ENCODE measurements at places on chromosomes 3 and 15. TPM values are rescaled to one million over a fixed set of nuclear protein-coding genes. Genes with fewer than 3 reads are reported as not detected.

NR1I2 gene
- not detected for total RNA-seq

- no peak for DNase-seq
Measured at GRCh38 chr3:64385277-64385676, 160.0 kb upstream of the PRICKLE2 start.

- DNase-seq: peak; percentile 47
Measured at GRCh38 chr3:120098710-120099109, 4.5 kb upstream of the GSK3B start.

ANKRD28 gene
- 32.4 TPM for total RNA-seq

- no peak for DNase-seq
Measured at GRCh38 chr15:89335298-89336041, 846 bp upstream of the POLG start.

GRCh38 chr3:185677146-185677829, 91.2 kb downstream of the SENP2 start:
- peak; percentile 96 for DNase-seq

DNA sequence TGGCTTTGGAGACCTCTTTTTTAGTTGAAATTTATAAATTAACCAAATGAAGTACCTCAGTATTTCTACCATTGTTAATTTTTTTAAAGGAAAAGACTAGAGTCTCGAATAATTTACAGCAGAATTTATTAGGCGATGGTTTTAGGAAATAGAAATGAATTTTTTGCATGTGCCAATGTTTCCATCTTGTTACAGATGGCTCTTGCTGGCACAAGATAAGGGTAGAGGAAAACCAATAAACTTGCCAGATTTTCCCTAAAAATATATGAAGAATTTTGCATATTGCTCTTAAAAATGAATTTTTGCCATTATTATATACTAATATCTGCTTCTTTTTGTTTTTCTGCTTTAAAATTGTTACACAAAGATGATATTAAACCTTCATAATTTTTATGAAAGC, 380.7 kb downstream of the NLGN1 start:
- no peak for DNase-seq

PTH1R gene
- total RNA-seq: not detected

- no peak for DNase-seq
Measured at GRCh38 chr15:79089331-79089889, 1.2 kb downstream of the RASGRF1 start.

GRCh38 chr3:131688370-131688769, 185.6 kb upstream of the MRPL3 start:
- peak; percentile 81 for DNase-seq

CYP8B1 gene
- total RNA-seq: not detected

NDUFB5 gene
- 70.0 TPM for total RNA-seq

CTDSPL gene
- total RNA-seq: 54.7 TPM

MUC4 gene
- total RNA-seq: not detected

GRCh38 chr3:13027154-13027553, 46.1 kb downstream of the IQSEC1 start:
- DNase-seq: no peak

DNA sequence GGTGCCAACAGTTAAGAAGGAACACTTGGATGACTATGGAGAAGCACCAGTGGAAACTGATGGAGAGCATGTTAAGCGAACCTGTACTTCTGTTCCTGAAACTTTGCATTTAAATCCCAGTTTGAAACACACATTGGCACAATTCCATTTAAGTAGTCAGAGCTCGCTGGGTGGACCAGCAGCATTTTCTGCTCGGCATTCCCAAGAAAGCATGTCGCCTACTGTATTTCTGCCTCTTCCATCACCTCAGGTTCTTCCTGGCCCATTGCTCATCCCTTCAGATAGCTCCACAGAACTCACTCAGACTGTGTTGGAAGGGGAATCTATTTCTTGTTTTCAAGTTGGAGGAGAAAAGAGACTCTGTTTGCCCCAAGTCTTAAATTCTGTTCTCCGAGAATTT, 3.0 kb downstream of the SKIL start:
- no peak for DNase-seq

DNA sequence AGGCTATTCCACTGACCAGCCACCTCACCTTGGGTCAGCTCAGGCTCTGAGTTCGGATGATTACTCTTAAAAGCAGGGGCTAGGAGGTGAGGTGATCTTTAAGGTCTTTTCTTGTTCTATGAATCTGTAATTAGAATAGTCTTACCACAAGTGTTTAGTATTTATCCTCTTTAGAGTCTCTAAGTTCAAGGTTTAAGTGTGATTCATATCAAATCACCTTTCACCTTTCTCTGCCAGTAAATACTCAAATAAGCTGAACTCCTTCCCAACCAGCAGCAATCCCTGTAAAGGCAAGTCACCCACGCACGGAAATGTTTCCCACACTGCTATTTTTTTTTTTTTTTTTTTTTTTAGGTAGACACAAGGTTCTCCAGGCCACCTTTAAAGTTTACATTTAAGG, 14.5 kb upstream of the TMEM44 start:
- DNase-seq: no peak

DNA sequence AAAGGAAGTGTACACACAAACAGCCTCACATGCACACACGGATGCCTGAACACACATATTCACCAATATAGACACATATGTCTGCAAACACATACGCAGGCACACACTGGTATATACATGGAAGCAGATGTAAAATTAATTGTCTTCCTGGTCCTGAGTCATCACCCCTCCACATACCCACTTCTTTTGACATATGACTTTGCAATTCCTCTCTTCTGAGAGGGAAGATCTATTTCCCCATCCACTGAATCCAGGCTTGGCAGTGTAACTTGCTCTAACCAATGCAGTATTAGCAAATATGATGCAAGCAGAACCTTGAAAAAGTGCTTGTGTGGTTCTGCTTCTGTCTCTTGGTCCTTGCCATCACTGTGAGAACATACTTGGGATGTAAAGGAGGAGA, 76.8 kb upstream of the HRH1 start:
- DNase-seq: peak; percentile 33

DNA sequence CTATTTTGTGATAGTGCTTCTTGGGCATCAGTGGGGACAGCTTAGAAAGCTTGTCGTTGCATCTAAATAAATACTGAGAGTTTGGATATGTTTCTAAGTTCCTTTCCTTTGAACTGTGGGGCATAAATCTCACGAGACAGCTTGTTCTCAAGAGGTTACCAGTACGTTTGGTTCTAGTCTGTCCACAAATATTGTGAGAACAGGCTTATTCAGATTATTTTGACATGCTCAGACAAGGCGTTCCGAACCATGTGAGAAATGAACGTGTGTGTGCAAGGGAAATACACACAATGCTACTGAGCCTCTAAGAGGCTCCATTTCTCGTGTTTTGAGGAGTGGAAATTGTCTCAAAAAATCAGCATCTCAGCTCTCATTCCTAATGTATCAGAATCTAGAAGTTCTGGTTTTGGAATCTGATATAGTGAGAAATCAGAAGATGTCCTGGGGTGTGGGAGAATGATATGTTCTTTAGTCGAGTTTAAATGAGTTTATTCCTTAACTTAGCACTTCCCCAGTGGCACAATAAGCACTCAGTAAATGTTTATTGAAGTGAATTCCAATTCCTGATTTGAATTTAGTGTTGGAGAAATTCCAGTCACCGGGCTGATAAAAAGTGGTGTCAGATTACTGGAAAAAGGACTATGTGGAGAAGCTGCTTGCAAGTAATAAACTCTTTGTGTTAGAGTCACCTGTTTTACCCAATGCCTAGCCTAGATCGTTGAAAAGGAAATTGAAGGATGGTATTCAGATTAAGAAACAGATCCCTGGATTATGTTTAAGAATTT, 481.5 kb downstream of the LPP start:
- DNase-seq: peak; percentile 74

DNA sequence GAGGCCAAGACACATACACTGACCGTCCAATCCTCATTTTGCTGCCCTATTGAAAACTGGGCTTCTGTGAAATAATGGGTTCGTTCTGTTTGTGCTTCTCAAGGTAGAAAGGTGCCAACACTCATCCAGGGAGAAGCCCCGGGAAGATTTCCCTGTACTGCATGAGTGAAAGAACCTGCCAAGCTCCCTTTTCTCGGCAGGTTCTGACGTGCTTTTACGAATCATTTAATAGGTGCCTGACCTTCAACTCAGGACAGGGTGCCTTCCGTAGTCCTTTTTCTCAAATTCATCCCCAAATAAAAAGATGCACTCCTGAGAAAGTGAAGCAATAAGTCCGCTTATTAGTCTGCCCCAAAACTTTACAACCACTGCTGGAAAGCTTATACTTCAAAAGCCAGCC, 64.2 kb downstream of the B3GNT5 start:
- no peak for DNase-seq

SCG3 gene
- not detected for total RNA-seq

EPHB3 gene
- total RNA-seq: 10.8 TPM

ZNF385D gene
- 1.7 TPM for total RNA-seq

DNA sequence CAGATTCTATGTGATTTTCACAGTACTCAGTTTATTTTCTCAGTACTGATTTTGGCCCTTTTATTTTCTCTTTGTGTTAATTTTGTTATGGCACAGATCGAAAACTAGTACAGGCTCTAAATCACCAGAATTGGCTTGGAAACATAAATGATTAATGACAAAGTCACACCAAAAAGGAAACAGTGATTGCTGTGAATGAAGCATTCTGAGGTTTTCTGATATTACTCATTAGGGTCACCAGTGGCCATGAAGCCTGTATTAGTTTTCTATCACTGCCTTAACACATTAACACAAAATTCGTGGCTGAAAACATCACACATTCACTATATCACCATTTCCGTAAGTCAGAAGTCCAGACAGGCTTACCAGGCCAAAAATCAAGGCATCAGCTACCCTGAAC, 343.0 kb upstream of the THRB start:
- DNase-seq: no peak

GRCh38 chr3:121698476-121698875, 37.8 kb upstream of the HCLS1 start:
- DNase-seq: no peak

GRCh38 chr3:51944451-51945021, 2.4 kb downstream of the PARP3 start:
- DNase-seq: no peak

ST8SIA2 gene
- total RNA-seq: 1.5 TPM

- DNase-seq: peak; percentile 26
Measured at GRCh38 chr15:44584162-44584749, 47.3 kb downstream of the EIF3J start.

DNA sequence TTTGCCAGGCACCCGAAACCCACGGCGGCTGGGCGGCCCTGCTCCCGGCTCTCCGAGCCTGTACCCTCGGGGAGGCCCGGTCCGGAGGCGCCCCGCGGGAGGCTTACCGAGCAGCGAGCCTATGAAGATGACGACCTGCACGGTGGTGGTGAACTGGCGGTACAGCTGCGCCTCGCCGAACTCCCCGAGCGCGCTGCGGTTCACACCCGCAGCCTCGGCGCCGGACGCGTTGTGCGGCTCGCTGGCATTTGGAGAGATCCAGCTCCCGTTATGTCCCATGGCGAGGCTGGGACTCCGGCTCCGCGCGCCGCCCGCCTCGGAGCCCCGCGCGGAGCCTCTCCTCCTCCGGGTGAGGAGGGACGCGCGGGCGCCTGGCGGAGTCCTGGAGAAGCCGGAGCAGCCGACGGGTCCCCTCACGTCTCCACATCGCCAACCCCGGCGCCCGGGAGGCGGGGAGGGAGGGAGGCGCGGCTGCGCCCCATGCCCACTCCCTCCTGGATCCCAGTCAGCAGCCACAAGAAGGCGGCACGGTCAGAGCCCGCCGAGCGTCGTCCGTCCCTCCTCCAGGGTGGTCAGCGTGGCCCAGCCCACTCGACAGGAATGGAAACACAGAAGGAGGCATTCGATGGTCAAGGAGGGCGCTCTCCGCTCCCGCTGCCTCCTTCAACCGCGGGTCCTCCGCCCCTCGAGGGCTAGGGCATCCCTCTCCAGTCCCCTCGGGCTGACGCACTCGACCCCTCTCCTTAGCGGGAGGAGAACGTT, at the start of gene GPR176:
Gene GPR176 (minus strand): TSS at position 519 of the 762 bp plus-strand sequence. CDS start 240 bp downstream, at position 279.
- peak; percentile 40 for DNase-seq

CASR gene
- total RNA-seq: not detected

DNA sequence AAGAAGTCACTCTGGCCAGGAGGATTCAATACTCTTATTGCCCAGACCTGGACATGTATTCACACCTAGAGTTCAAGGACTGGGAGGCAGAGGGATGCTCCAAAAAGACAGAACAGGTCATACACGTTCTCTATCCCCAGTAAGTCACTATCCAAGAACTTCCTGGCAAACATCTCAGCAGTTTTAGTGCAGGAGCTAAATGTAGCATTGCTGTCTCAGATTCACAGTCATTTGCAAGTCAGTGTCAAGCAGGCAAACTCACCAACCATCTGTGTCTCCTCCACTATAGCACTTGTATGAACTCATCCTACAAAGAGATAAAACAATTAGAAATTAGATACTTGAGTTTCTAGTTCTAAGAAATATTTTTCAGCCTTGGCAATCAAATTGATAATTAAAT, 38.4 kb downstream of the ABHD17C start:
- DNase-seq: no peak

DNA sequence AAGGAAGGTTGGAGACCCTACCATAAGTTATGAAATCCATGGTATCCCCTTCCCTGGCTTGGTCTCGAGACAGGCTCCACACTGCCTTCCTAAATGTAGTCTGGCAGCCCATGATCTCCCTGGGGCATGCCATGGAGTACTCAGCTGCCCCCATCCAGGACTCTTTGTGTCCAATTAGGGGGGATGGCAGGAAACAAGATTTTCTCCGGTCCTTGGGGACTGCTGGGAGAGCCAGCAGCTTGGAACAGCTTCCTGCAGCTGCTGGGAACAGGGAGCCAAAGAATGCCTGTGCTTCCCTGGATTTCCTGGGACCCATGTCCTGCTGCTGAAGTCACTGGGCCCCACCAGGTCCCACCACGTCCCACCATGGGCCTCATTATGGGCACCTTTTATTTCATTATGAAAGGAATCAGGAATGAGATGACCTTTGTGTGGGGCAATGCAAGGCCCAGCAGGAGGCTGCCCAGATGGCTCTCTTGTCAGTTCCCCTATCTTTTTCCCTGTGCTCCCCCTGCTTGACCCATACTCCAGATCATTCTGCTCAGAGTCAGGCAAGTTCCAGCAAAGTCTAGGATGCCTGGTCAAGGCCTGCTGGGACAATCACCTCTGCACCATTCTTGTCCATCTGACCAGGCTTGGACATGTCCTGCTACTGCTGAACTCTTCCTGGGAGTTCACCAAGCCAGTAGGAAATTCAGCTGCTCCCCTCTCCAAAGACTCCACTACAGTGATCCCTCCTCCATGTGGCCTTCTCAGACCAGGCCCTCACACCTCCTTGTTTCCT, 15.0 kb upstream of the DAG1 start:
- DNase-seq: no peak

- DNase-seq: no peak
Measured at GRCh38 chr3:171206283-171206682, 179.8 kb upstream of the SLC2A2 start.

- DNase-seq: no peak
Measured at GRCh38 chr3:40864146-40864782, 335.0 kb upstream of the CTNNB1 start.

RHCG gene
- 0.54 TPM for total RNA-seq

- DNase-seq: no peak
Measured at GRCh38 chr3:180959691-180960090, 29.8 kb downstream of the DNAJC19 start.

ACP3 gene
- total RNA-seq: 0.78 TPM

DNA sequence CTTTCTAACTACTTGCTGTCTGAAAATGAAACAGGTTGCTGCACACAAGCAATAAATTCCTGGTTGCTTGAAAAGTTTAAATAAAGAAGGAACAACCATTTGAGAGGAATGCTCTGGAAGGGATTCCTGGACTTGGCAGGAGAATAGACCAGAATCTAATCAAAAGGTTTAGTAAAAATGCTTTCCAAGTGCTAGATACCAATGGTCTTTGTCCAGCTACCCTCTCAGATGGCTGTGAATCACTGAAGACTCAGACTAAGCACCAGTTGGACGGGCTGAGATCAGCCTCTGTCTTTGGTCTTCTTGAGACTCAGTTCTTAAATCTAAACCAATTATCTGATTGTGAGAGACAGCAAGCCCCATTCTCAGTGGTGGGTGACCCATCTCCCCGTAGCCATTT, 27.7 kb upstream of the LPP start:
- DNase-seq: no peak

NEK10 gene
- total RNA-seq: 0.48 TPM
